ENCODE measurements at places on chromosomes 2 and 18.

DNA sequence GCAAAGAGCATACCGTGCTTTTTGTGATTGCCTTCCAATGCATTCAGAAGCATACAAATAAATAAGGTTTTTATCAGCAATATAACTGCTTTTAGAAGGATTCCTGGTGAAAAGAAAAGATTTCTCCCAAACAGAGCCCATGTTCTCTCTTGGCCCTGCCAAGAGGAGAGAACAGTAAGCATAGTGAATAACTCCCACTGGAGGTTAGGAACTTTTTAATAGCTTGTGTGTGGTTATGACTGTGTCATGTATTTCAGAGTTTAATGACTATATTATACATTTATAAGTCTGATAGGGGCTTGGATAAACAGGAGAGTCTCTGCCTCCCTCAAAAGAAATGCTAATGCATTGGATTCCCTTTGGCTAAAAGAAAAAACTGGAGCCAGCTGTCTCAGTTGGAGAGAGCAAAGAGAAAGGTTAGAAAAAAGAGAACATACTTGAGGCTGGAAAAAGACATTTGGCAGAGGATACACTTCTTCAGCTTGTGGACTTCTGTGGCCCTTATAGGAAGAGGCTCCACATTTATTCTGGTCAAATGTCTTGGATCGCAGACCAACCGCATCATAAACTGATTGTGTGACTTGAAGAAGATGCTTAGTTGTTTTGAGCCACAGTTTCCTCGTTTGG, 63.0 kb upstream of the SPRED2 start:
- no peak for DNase-seq

GRCh38 chr2:202007983-202008354, 25.7 kb upstream of the FZD7 start:
- no peak for DNase-seq

- DNase-seq = no peak
Observed at GRCh38 chr18:40186677-40187076, 1768.4 kb upstream of the PIK3C3 start.

- no peak for DNase-seq
Observed at GRCh38 chr2:85769236-85769982, 15.6 kb downstream of the ATOH8 start.

- DNase-seq = no peak
Observed at GRCh38 chr2:207487650-207488311, 42.0 kb upstream of the CREB1 start.

- no peak for DNase-seq
Observed at GRCh38 chr2:47531378-47532042, 128.6 kb downstream of the MSH2 start.

GRCh38 chr2:216118474-216118873, 9.3 kb downstream of the XRCC5 start:
- no peak for DNase-seq

GRCh38 chr18:47036298-47036874, 965 bp upstream of the ELOA2 start:
- no peak for DNase-seq

GRCh38 chr18:52667463-52668065, 327.6 kb downstream of the DCC start:
- no peak for DNase-seq

DNA sequence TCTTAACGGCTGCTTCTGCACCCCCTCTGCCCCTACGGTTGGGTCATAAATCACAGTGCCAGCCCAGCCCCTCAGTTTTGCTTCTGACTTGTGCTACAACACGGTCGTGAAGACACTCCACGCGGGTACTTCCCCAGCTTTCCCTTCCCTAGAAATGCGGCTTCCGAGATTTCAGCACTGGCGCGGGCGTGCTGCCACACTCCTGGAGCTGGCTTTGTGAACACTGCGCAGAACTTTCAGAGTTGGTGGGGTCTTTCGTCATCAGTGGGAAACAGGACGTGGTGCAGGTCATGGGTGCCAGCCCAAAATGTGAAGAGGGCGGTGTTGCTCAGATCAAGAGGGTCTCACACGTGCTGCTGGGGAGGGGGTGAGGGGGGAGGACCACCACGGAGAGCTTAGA, 733.0 kb upstream of the SALL3 start:
- no peak for DNase-seq

GRCh38 chr2:241739651-241740050, 5.2 kb downstream of the D2HGDH start:
- no peak for DNase-seq

DNA sequence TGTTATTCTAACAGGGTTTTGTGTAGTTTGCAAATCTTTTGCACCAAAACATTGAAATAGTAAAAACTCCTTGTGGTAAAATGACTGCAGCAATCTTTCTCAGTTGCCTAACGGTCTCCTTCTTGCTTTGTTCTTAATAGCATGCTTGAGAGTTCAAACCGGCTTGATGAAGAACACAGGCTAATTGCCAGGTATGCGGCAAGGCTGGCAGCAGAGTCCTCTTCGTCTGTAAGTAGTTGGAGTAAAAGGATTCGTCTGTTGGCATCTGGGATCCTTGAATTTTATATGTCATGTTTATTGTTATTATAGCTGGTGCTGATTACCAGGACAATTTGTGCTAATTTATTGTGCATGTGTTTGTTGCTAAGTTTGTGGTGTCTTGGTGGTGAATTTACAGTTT, 138.1 kb downstream of the DTNA start:
- no peak for DNase-seq

GRCh38 chr2:203240491-203240890, 1.7 kb downstream of the CYP20A1 start:
- DNase-seq = no peak

GRCh38 chr18:37294951-37295350, 270.6 kb downstream of the CELF4 start:
- no peak for DNase-seq

GRCh38 chr2:222637067-222637466, 18.8 kb downstream of the FARSB start:
- no peak for DNase-seq

DNA sequence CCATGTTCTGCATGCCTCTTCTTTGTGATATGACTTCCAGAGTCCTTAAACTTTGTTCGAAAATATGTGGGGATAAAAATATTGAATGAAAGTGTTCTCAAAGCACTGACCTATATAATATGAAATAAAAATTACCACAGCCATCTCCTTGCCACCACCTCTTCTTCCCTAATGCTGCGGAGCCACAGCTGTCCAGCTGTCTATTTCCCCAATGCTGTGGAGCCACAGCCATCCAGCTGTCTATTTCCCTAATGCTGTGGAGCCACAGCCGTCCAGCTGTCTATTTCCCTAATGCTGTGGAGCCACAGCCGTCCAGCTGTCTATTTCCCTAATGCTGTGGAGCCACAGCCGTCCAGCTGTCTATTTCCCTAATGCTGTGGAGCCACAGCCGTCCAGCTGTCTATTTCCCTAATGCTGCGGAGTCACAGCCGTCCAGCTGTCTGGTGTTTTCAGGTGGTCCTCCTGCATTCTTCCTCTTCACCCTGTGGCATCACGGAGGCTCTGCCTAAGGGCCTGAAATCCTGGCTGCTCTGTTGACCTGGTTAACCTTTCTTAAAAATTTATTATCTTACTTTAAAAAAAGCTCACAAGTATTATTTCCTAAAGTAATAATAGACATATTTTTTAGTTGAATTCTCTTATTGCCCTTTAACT, 266.1 kb upstream of the MEX3C start:
- no peak for DNase-seq

GRCh38 chr2:152395103-152395502, 60.1 kb downstream of the FMNL2 start:
- no peak for DNase-seq

DNA sequence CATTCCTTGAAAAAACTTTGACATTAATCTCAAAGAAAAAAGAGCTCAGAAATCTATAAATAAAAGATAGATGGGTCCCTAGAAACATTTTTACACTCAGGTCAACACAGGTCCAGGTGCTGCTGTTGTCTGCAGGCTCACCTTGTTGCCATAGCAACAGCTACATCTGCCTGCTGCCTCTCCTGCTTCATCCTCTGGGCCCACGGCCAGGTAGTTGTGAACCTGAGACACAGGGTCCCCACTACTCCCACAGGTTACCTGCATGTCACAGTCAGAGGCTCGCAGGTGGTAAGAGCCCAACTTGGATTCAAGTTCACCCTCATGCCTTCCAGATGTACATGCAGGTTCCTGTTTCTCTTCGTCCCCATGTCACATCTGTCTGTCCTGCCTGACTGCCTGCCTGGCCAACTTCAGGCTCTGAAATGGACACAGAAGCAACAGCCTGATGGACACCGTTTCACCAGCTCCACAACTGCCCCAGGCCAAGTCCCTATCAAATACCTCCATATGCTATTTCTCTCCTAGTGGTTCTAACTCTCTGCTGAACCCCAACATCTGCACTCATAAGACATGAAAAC, 88.3 kb upstream of the SALL3 start:
- no peak for DNase-seq

GRCh38 chr2:70242552-70242951, 5.9 kb downstream of the TIA1 start:
- no peak for DNase-seq

DNA sequence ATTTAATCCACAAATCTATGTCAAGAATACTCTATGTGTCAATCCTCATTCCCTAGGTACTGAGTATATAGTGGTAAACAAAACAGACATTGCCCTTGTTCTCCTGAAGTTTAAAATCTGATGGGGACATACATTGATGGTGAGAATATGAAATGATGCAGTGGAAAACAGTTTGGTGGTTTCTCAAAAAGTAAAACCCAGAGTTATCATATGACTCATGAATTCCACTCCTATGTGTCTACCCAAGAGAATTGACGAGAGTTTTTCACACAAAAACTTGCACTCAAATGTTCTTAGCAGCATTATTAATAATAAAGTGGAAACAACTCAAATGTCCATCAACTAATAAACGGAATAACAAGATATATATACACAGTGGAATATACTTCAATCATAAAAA, 586.7 kb downstream of the CCDC85A start:
- DNase-seq = no peak

- DNase-seq = no peak
Observed at GRCh38 chr2:236818281-236819045, 248.8 kb downstream of the ACKR3 start.

DNA sequence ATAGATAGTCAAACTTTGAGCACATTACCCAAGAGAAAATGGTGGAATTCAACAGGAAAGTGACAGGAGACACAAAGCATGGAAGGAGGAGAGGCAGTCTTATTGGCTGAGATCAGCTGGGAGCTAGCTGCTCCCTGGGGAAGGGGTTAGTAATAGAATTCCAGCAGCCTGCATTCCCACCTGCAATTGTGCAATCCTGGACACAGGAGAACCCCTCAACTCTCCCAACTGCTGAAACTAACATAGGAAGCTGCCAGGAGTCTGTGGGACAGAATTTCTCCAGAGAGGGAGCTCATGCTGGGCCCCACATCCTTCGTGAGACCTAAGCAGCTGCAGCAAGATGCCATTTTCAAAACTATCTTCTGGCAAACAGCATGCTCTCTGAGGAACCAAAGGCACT, 69.8 kb upstream of the ACVR1C start:
- no peak for DNase-seq

DNA sequence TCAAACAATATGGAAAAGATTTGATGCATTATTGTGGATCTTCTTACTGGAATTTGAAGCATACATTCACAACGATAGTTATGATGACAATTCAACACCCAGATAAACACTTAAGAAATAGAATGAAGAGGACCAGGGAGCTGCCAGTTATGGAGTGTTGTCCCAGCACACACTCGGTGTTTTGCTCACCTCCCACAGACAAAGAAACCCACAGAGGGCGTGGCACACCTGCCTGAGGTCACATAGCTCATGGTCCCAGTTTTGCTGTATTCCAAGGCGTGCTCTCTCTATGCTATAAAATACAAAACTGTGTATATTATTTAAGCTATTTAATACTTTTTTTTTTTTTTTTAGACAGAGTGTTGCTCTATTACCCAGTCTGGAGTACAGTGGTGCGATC, 31.1 kb downstream of the EFR3B start:
- no peak for DNase-seq

- DNase-seq = no peak
Observed at GRCh38 chr2:148177559-148177958, 156.7 kb downstream of the MBD5 start.

- DNase-seq = no peak
Observed at GRCh38 chr2:241224018-241224850, 35.8 kb downstream of the ANO7 start.

DNA sequence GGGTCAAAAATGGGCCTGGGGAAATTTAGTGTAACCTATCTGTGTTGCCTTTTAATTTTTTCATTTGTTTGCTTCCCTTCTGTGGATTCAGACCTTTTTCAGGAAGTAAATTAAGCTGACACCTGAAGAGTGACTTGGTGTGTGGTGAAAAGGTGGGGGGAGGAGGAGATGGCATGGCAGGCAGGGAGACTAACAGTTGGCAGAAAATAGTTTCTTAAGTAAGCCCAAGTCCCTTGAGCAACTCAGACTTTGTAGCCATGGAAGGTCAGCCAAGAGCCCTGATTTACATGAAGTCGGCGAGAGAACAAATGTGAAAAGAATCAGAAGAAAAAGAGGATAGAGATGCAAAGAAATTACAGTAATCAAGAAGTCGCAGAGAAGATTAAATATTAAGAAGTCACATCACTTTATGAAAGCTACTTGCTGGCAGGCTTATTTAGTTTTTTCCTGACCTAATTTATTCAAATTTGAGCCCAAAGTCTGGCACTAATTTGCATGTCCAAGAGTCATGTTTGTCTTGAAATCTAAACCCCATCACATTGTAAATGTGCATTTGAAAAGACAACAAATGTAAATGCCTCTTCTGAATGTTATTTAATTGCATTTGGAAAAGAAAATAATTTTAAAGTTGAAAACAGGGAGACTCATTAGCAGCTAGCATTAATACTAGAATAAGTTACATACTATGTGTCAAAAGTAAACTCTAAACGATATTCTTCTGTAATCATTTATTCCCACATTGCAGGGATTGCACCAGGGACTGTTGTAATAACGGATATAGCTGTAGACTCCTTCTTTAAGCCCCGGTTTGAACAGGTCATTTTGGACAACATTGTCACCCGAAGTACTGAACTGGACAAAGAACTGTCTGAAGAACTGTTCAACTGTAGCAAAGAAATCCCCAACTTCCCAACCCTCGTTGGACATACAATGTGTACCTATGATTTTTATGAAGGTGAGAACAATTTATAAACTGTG, 19.3 kb downstream of the UPP2 start:
- DNase-seq = no peak

- no peak for DNase-seq
Observed at GRCh38 chr18:2471523-2471922, 99.8 kb downstream of the METTL4 start.

DNA sequence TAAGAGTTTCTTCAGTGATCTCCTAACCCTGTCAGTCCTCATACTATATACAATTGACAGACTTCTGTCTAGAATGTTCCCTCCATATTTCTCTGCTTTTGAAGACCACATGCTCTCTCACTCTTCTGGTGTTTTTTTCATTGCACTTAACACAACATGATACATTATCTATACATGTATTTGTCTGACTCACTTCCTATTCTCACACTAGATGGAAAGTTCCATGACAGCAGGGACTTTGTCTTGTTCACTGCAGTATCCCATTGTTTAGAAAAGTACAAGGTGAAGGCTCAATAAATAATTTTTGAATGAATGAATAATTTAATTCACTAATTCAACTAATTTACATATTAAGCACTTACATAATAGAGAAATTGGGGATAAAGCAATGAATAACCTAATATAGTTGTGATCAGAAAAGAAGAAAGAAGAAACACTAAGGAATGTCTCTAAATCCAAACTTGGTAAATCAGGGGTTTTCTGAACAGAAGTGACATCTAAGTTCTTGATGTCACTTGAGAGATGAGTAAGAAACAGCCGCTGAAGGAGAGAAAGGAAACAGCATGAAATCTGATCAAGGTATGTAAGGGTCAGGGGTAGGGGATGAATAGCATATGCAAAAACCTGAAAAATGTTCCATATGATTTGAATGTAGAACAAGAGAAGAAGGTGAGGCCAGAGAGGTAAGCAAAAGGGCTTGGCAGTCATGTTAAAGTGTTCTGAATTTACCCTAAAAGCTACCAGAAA, 42.4 kb downstream of the MBD2 start:
- peak; percentile 19 for DNase-seq

Data from activated CD4-positive, alpha-beta T cell treated with anti-CD3 and anti-CD28 coated beads, Interleukin-2, amount 50 U/mL, for 24 hours (primary cell).